ENCODE measurements at places on chromosomes 11 and 22. TPM values are rescaled to one million over a fixed set of nuclear protein-coding genes. Genes with fewer than 3 reads are reported as not detected.

DNA sequence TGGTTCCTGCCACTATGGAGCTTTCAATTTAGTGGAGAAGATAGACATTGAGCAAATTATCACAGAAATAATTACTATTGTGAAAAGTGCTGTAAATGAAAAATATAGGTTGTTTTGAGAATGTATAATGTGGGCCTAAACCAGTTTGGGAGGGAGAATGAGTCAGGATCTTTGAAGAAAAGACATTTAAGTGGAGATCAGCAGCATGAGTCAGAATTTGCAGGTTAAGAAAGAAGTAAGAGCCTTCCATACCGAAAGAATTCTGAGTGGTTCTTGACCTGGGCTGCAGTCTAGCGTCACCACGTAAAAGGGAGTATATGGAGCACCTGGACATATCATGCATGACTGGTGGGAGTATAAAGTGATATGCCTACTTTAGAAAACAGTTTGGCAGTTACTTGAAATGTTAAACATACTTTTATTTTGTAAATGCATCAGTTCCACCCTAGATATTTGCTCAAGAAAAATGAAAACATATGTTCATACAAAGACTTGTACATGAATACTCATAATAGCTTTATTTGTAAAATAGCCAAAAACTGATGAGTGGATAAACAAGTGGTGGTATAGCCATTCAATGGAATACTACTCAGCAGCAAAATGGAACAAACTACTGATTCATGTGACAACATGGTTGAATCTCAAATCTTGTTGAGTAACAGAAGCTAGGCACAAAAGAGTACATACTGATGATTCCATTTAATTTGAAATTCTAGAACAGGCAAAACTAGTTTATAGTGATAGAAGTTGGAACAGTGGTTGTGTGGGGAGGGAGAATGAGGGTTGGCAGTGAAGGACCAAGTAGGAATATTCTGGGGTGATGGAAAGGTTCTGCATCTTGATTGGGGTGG lies 99.2 kb downstream of the STIM1 start:
- no peaks in the 10 kb centered on the region for H3K27me3 ChIP-seq
- no peak for DNase-seq
- H3K27ac ChIP-seq: no peak overlapping the region
- H3K36me3 ChIP-seq: no peaks in the 10 kb centered on the region
- H3K4me1 ChIP-seq: peaks cover 77% of the 10 kb centered on the region
- H3K4me3 ChIP-seq: no peak overlapping the region

DNA sequence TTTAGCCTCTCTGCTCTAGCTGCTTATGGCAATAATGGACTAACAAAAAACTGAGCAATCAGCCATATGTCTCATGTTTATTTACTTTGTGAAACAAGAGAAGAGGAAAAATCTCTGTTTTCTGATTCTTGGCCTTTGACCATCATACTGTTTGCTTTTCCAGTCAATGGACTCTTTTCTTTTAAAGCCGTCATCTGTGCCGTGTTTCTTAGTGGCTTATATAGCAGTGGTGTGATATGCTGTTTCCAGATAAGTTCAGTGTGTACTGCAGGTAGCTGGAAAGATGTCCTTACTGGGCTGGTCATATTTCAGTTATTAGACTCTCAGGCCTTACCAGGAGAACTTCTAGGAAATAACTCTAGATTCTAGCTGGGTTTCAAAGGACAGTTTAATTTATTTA lies 33.6 kb upstream of the TECTA start:
- H3K4me3 ChIP-seq: no peak overlapping the region
- peaks cover 5% of the 10 kb centered on the region for H3K36me3 ChIP-seq
- no peak overlapping the region for H3K27ac ChIP-seq
- DNase-seq: no peak

DNA sequence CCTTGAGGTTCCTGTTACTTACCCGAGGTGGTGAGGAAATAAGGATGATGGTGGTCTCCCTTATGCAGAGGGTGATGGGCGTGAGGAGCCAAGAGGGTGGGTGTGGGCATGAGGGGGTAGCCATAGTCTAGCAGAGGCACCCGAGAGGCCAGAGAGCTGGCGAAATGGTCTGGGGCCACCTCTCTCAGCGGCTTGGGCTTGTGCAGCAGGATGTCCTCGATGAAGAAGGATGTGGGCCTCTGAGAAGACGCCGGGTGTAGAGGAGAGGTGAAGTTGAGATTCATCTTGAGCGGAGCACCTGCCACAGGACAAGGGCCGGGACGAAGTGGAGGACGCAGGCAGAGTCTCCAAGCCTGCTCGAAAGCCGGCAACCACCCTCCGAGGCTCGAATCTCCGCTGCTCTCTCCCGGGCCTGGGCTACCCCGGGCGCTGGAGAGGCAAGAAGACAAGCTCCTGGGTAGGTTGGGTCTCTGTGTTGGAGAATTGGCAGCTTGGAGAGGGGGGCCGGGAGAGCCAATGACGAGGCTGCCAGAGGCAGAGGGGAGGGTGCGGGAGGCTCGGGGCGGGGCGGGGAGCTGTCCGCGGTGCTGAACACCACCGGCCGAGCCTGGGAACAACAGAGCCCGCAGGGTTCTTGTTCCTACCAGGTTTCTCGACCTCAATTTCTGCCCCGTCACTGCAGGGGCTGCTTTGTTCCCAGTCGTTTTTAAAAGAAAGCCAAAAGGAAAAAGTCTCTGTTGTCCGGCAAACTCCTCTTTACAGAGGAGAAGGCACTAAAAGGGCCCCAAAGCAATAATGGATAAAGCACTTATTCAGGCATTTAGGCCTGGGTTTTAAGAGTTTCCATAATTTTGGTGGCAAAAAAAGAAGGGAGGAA lies at the start of gene BSX:
Gene BSX, minus strand, starts transcription at position 447 of the 877 bp plus-strand sequence. Its CDS starts 163 bp downstream, at position 284.
- no peak within 1 kb of the TSS for H3K4me3 ChIP-seq
- H3K4me1 ChIP-seq: peaks cover 25% of the 10 kb centered on the region
- DNase-seq: peak; percentile 41

DNA sequence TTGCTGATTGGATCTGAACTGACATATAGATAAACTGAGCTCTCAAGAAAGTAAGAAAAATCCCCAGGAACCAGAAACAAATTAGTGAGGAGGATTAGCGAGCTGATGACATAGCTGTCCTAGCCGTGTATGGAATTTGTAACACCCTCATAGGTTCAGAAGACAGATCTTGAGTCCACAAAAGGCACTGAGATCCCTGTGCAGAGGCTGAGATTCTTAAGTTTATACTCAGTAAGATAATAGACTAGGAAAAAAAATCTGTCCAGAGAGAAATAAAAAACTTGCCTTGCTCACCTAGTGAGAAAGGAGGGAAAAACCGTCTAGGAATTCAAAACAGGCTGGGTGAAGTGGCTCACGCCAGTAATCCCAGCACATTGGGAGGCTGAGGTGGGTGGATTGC lies 4.6 kb downstream of the NUMA1 start:
- no peaks in the 10 kb centered on the region for H3K36me3 ChIP-seq
- no peaks in the 10 kb centered on the region for H3K27me3 ChIP-seq
- no peak overlapping the region for H3K27ac ChIP-seq

DNA sequence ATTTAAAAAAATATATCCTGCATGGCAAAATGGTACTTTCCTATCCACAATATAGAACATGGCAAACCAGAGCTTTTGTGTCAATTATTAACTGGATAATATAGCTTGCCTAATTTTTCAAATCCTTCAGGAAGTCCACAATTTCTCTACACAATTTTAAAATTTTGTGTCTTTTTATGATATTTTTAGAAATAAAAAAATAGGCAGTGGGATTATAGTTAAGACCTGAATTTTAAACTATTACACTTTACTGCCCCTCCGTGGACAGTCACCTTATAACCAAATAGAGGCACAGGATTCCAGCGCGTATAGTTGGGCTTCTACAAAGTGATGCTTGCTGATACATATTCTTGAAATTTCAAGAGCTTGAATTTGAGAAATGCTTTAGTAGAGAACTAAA lies 2.1 kb upstream of the DMC1 start:
- H3K27ac ChIP-seq: no peak overlapping the region
- H3K4me3 ChIP-seq: no peak overlapping the region
- peaks cover 17% of the 10 kb centered on the region for H3K4me1 ChIP-seq
- DNase-seq: peak; percentile 36
- H3K36me3 ChIP-seq: no peaks in the 10 kb centered on the region
- H3K27me3 ChIP-seq: no peaks in the 10 kb centered on the region

- H3K4me1 ChIP-seq: no peaks in the 10 kb centered on the region
- no peaks in the 10 kb centered on the region for H3K36me3 ChIP-seq
- no peaks in the 10 kb centered on the region for H3K27me3 ChIP-seq
- no peak for DNase-seq
Measured at GRCh38 chr11:115141231-115142114, 362.7 kb downstream of the CADM1 start.

DNA sequence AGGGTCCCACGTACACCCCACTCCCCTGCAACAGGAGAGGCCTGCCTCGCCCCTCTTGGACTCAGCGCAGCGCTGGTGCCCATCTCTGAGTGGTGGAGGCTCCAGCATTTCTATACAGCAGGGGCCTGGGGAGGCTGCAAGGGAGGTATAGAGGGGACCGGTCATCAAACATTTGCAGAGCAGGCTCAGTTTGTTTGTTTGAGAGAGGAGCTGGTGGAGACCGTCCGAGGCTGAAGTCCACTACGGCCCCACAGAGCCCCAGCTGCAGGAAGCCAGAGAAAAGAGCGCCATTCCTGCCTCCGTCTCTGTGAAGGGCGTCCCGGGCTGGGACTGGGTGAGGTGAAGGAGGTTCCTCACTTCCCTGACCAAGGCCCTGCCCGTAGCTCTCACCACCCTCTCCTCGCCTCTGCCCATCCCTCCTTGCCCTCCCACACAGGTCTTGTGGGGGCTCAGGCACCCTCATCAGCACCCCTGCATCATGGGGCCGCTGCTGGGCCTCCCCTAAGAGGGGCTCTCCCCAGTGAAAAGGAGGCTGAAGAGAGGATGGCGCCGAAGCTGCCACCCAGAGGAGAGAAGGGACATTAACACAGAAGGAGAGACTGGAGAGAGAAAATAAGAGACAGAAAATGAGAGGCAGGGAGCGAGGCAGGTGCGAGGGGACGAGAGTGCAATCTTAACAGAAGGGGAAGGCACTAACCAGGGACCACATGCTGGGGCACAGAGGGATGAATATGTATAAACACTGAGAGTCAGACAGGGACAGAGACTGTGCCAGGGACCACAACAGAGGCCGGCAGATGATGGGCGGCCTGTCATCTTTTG lies 24.5 kb downstream of the RPUSD4 start:
- no peak overlapping the region for H3K27ac ChIP-seq
- H3K27me3 ChIP-seq: no peaks in the 10 kb centered on the region
- no peak overlapping the region for H3K4me3 ChIP-seq
- no peak for DNase-seq
- H3K4me1 ChIP-seq: no peaks in the 10 kb centered on the region
- H3K36me3 ChIP-seq: no peaks in the 10 kb centered on the region

GRCh38 chr22:32448980-32449379 lies 15.3 kb downstream of the BPIFC start:
- no peaks in the 10 kb centered on the region for H3K27me3 ChIP-seq
- no peak for DNase-seq
- H3K27ac ChIP-seq: no peak overlapping the region

GRCh38 chr11:111179184-111179910 lies 66.2 kb upstream of the POU2AF2 start:
- no peaks in the 10 kb centered on the region for H3K27me3 ChIP-seq
- no peak overlapping the region for H3K4me3 ChIP-seq
- H3K36me3 ChIP-seq: no peaks in the 10 kb centered on the region
- DNase-seq: no peak
- H3K4me1 ChIP-seq: no peaks in the 10 kb centered on the region

DNA sequence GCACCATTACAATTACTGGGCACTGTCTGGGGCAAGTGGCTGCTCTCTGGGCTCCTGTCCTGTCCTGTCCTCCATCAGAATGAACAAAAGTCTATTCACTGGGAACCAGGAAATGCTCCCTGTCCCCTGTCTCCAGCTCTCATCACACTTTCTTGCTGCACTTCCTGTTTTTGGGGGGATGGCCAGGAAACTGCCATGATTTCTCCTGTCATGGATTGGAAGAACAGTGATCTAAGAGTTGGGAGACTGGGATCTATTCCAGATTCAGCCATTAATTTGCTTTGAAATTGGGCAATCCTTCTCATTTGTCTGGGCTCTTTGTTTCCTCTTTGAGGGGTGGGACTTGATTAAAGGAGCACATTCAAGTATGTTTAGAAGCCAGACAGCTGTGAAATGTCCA lies 61.4 kb upstream of the KIRREL3 start:
- no peaks in the 10 kb centered on the region for H3K27me3 ChIP-seq
- no peaks in the 10 kb centered on the region for H3K4me1 ChIP-seq

GRCh38 chr11:64490562-64491216 lies 100.3 kb upstream of the SLC22A12 start:
- no peak for DNase-seq
- peaks cover 9% of the 10 kb centered on the region for H3K4me1 ChIP-seq
- no peak overlapping the region for H3K4me3 ChIP-seq
- H3K36me3 ChIP-seq: no peaks in the 10 kb centered on the region

DNA sequence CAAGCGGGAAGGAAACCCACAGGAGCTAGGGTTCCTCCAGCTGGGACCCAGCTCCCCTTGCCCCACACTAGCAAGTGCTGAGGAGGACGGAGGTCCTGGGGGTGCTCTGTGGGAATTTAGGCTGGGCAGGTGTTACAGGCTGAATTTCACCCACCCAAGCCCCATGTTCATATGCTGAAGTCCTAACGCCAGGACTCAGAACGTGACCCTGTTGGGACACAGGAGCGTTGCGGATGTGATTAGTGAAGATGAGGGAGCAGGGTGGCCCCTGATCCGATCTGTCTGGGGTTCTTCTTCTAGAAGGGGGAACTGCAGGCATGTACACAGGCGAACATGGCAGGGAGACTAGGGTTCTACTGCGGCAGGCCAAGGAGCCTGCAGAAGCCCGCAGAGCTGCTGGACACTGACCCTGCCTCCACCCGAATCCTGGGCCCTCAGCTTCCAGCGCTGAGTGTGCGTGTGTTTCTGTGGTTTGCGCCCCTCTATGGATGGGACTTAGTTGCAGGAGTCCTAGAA lies 103.4 kb upstream of the FGF3 start:
- DNase-seq: no peak
- H3K4me3 ChIP-seq: no peak overlapping the region
- H3K4me1 ChIP-seq: no peaks in the 10 kb centered on the region
- H3K36me3 ChIP-seq: no peaks in the 10 kb centered on the region
- H3K27ac ChIP-seq: no peak overlapping the region
- H3K27me3 ChIP-seq: peaks cover 14% of the 10 kb centered on the region

DNA sequence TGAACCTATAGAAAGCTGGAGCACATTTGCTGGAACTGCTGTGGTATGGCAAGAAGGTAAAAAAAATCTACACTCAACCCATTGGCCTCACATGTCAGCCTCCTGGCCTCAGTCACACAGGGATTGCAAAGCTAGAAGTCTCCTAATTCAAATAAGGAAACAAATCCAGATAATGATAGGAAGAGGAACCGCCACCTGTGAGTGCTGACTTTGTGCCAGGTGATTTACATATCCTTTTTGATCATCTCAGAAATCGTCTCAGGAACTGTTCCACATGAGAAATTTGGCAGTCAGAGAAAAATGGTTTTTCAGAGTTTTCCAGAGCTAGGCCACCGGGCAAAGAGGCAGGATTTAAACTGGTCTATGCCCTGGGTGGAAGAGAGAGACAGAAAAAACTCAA lies 986 bp downstream of the NLRP10 start:
- no peaks in the 10 kb centered on the region for H3K36me3 ChIP-seq
- DNase-seq: no peak
- H3K4me3 ChIP-seq: no peak overlapping the region
- H3K4me1 ChIP-seq: no peaks in the 10 kb centered on the region
- H3K27ac ChIP-seq: no peak overlapping the region
- no peaks in the 10 kb centered on the region for H3K27me3 ChIP-seq

- no peak for DNase-seq
- H3K4me3 ChIP-seq: no peak overlapping the region
- peaks cover 21% of the 10 kb centered on the region for H3K4me1 ChIP-seq
- peaks cover 10% of the 10 kb centered on the region for H3K27me3 ChIP-seq
- H3K36me3 ChIP-seq: no peaks in the 10 kb centered on the region
Measured at GRCh38 chr11:61814247-61814957, 2.4 kb downstream of the FADS1 start.

Gene AP5B1
- total RNA-seq: 25.6 TPM

Gene C2CD2L
- 37.5 TPM for total RNA-seq

Gene ARFGAP3
- total RNA-seq: 44.7 TPM

Gene MFRP
- not detected for total RNA-seq

Gene PHOX2A
- total RNA-seq: not detected

Gene TMEM191B
- 3.4 TPM for total RNA-seq
